ENCODE measurements at places on chromosomes 13 and 19.

DNA sequence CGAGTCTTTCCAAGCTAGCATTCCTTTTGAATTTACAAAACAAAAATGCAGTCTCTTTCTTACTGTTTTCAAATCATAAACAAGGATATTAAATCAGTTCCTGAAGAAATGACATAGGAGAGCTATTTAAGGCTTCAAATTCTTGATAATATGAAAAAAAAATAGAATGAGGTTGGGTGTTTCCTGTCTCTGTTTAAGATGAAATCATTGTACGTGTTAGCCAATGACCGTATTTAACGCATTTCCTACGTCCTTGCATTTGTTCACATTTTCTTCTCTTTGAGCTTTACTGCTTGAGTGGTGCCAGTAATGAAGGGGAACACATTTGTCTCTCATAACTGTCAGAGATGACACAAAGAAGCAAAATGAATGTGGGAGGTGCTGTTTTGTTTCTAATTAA is 821.3 kb downstream of the DIAPH3 start:
- no peak for DNase-seq

- no peak for DNase-seq
Measured at GRCh38 chr13:110555601-110556223, 5.8 kb downstream of the RAB20 start.

DNA sequence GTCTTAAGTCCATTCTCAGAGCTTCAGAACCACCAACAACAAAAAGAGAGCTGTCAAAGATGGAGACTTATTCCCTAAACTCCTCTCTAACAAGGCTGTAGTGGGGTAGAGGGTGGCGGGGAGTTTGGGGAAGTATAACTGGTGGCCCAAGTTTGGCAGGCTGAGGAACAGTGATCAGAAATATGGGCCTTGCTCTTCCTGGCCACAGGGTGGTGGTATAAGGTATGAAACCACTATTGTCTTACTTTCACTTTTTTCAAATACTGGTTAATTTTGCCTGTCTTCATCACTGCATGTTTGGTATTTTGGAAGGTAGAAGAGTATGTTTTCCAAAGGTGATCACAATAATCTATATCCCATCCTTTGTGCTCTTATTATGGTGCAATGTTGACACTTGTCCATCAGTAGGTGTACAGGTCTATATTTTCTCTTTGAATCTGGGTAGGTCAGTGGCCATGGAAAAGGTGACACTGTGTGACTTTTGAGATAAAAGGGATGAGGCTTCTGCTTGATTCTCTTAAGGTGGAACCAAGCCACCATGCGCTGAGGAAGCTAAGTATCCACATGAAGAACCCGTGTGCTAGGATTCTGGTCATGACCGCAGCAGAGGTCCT is 23.2 kb upstream of the GPC5 start:
- DNase-seq: no peak

- DNase-seq: no peak
Measured at GRCh38 chr13:99370481-99371275, 63.5 kb upstream of the GPR183 start.

DNA sequence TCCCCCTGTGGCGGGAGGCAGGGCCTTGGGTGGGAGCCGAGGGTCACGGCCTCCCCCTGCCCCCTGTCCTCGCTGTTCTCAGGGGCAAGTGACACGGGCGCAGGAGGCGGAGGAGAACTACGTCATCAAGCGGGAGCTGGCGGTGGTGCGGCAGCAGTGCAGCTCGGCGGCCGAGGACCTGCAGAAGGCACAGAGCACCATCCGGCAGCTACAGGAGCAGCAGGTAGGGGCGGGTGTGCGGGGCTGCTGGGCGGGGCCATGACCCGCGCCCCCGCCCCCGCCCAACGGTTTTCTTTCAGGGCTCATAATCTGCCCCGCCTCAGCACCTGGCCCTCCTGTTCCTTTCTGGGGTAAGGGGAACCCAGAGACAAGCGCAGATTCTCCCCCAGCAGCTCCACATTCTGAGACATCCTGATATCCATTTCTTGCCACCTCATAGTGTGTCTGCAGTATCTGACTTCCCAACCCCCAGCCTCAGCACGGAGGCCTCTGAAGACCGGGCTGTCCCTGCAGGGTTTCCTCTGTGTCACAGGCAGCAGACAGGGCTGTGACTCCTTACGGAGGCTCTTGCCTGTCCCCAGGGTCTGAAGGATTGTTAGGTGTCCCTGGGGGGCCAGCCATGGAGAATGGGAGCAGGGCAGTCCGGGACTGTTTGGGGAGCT is 15.9 kb downstream of the PRR36 start:
- DNase-seq: no peak

All from LoVo (cell line).